Liver (tissue), 10 donors: ENCODE measurements at places on chromosomes 4 and X. TPM values are rescaled to one million over a fixed set of nuclear protein-coding genes. Genes with fewer than 3 reads are reported as not detected.

GRCh38 chr4:97152149-97152548, 991.1 kb downstream of the STPG2 start:
- no peak overlapping the region for H3K27ac ChIP-seq
- H3K27me3 ChIP-seq, result no peaks in the 10 kb centered on the region
- H3K36me3 ChIP-seq, result no peaks in the 10 kb centered on the region
- no peak overlapping the region for H3K4me3 ChIP-seq
- H3K4me1 ChIP-seq, result no peaks in the 10 kb centered on the region

GRCh38 chr4:4754641-4755040, 104.8 kb upstream of the MSX1 start:
- H3K27me3 ChIP-seq, result no peaks in the 10 kb centered on the region
- no peaks in the 10 kb centered on the region for H3K36me3 ChIP-seq
- DNase-seq, result no peak
- no peak overlapping the region for H3K4me3 ChIP-seq
- H3K27ac ChIP-seq, result no peak overlapping the region

ARX gene
- total RNA-seq, result not detected

DNA sequence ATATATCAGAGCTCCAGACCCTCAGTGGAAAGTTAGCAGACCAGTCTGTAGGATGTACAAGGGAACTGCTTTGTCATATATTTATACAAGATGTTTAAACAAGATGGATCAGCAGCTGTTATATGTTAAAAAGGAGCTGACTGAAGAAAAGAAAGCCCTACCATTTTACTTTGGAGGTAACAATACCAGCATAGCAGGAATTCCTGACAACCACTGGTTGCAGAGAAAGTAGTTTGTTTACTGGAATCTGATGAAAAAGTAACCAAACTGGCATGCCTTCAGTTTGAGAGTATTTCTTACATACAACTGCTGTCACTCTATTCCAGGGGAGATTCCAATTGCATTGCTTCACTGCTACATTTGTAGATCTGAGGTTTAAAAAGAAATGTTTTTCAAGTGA, 49.5 kb upstream of the GABRQ start:
- H3K4me3 ChIP-seq, result no peak overlapping the region
- no peaks in the 10 kb centered on the region for H3K36me3 ChIP-seq
- H3K4me1 ChIP-seq, result no peaks in the 10 kb centered on the region

DNA sequence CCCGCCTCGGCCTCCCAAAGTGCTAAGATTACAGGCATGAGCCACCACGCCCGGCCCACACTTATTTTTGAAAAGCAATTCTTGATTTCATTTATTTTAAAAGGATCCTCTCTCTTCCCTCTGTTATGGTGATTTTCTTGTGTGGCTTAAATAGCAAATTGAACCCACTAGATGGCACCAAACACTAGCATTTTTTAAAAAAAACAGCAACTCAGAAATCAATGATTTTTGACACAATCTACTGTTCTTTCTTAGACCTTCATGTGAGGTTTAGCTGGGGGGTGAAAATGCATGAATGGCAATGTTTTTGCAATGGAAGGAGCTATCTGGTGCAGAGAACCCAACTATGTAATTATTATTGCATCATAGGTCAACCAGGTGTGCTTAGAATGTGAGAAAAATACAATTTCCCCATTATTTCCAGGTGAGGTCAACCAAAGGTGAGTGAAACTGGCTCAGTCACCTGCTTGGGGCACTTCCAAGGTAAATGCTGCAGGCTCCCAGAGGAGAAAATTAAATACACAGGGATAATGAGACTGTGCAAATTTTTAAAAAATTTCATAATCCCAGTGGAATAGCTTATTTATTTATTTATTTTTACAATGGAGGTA, 226.7 kb upstream of the PRKX start:
- DNase-seq, result no peak
- H3K4me1 ChIP-seq, result peaks cover 6% of the 10 kb centered on the region
- no peaks in the 10 kb centered on the region for H3K36me3 ChIP-seq
- H3K4me3 ChIP-seq, result no peak overlapping the region

MAGEA1 gene
- not detected for total RNA-seq

DNA sequence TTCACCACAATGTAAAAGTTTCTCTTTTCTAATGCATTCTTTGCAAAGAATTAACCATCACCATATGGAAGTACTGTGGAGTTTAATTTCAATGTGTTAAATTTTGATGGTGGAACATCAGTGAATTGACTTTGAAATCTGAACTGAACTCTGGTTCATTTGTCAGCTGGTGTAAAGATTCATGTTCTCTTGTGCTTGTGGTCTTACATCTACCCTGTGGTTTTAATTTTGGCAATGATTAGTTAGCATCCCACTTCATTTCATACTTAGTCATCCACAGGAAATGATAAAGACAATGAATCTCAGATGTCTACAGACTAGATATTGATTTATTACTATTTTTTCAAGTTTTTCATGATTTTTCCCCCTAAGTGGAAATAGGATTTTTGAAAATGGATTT, 77.8 kb downstream of the GRID2 start:
- H3K27me3 ChIP-seq, result no peaks in the 10 kb centered on the region
- no peaks in the 10 kb centered on the region for H3K4me1 ChIP-seq
- H3K27ac ChIP-seq, result no peak overlapping the region

STPG2 gene
- 0.67 TPM for total RNA-seq
